ENCODE measurements at places on chromosomes 1 and 21.

DNA sequence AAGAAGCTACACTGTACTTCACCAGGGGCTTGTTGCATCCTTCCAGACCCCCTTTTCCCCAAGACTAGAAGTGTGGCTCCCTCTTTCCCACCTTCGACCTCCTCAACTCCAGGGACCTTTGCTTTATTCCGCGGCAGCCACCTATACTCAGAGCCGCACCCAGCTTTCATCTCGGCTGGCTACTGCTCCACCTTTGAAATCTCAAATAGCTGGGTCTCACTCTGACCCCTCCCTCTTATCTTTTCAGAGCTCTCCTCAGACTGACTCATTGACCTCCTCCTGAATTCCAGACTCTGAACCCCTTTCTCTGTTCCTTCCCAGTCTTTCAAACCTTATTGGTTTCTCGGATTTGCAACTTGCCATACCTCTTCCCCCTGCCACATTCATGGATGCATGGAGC is 144.7 kb upstream of the JUN start:
- no peak for DNase-seq
- H3K27ac ChIP-seq, result no peak overlapping the region
- peaks cover 20% of the 10 kb centered on the region for H3K4me1 ChIP-seq

GRCh38 chr1:10623686-10624145 is 149.0 kb downstream of the PEX14 start:
- H3K27ac ChIP-seq, result no peak overlapping the region
- no peak for DNase-seq
- H3K4me1 ChIP-seq, result no peaks in the 10 kb centered on the region
- no peaks in the 10 kb centered on the region for H3K27me3 ChIP-seq
- peaks cover 35% of the 10 kb centered on the region for H3K36me3 ChIP-seq

- no peak overlapping the region for H3K27ac ChIP-seq
- peaks cover under 1% of the 10 kb centered on the region for H3K4me1 ChIP-seq
- no peak for DNase-seq
- H3K4me3 ChIP-seq, result no peak overlapping the region
Measured at GRCh38 chr1:198912046-198912445, 273.2 kb downstream of the PTPRC start.

DNA sequence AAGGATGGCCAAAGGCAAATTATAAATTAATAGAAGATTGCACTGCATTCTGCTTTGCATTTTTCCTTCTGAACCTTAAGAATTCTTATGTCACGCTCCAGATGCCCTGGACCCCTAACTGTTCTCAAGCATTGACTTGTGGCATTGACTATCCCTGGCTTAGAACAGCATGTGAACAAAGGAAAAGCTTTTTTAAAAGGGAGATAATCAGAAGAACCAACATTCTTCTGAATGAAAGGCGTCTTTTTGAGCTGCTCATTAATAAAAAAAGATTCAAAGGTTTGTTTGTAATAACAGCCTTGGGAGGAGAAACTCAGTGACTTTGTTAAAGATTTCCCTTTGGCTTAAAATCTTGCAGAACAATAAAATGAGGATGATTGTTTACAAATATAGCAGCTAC is 105.5 kb downstream of the TNNI3K start:
- no peak overlapping the region for H3K4me3 ChIP-seq
- no peaks in the 10 kb centered on the region for H3K36me3 ChIP-seq
- H3K27ac ChIP-seq, result no peak overlapping the region
- DNase-seq, result no peak

DNA sequence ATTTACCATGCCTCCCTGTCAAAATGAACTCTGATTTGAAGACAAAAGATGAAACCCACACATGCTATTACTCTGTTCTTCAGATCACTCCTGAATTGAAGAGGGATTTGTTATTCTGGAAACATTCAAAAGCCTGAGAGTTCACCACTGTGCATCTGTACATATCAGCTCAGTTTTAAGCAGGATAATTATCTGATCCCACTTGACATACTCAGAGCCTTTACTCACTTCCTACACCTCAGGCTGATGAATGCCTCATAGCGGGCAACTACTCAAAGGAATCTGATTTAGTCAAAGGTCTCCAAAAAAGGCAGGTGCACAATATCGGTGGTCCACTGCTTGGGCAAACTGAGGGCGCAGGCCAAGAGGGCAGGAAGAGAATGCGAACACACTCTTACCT is 47.5 kb upstream of the LPAR3 start:
- DNase-seq, result no peak
- H3K4me3 ChIP-seq, result no peak overlapping the region
- H3K27ac ChIP-seq, result no peak overlapping the region
- H3K36me3 ChIP-seq, result no peaks in the 10 kb centered on the region
- H3K27me3 ChIP-seq, result peaks cover 8% of the 10 kb centered on the region

DNA sequence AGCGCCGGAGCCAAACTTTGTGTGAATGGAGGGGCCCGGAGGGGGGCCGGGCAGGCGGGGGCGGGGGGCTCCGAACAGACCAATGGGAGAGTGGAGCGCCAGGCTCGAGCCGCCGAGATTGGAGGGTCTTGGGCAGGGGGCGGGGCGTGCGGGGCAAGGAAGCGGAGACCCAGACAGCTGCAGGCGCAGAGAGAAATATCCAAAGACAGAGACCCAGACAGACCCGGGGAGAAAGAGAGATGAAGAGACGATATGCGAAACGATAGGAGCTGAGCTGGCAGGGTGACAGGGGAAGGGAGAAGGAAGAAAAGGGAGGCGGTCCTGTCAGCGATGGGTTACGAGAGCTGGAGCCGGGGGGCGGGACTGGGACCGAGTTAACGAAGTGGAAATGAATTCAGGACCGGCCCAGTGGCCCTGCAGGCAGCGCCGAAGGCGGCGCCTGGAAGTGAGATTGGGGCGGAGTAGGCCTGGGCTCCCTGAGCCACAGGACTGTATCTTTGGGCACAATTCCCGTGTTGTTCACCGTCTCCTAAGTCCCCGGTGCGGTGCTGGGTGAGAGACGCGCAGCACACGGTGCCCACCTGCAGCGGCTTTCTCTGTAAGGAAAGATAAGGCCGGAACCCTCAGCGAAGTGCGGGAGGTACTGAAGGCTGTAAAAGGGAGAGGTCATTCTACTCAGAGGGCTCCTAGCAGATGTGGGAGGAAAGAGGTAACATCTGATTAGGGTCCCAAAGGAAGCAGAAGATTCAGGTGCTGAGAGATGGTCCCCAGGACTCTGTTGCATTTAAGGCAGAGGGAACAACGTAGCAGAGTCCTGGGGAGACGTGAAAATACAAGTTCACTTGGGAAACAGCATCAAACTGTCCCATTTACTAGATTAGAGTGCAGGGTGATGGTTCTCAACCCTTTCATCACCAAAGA is 543 bp upstream of the KCNJ10 start:
- peaks cover 14% of the 10 kb centered on the region for H3K4me1 ChIP-seq
- no peaks in the 10 kb centered on the region for H3K36me3 ChIP-seq
- peak; percentile 46 for DNase-seq
- H3K4me3 ChIP-seq, result peak overlapping the region; percentile 42
- no peak overlapping the region for H3K27ac ChIP-seq
- peaks cover 17% of the 10 kb centered on the region for H3K27me3 ChIP-seq

- H3K27ac ChIP-seq, result no peak overlapping the region
- H3K27me3 ChIP-seq, result no peaks in the 10 kb centered on the region
- no peaks in the 10 kb centered on the region for H3K4me1 ChIP-seq
- peaks cover 9% of the 10 kb centered on the region for H3K36me3 ChIP-seq
Measured at GRCh38 chr1:243316366-243316989, 60.6 kb downstream of the SDCCAG8 start.

DNA sequence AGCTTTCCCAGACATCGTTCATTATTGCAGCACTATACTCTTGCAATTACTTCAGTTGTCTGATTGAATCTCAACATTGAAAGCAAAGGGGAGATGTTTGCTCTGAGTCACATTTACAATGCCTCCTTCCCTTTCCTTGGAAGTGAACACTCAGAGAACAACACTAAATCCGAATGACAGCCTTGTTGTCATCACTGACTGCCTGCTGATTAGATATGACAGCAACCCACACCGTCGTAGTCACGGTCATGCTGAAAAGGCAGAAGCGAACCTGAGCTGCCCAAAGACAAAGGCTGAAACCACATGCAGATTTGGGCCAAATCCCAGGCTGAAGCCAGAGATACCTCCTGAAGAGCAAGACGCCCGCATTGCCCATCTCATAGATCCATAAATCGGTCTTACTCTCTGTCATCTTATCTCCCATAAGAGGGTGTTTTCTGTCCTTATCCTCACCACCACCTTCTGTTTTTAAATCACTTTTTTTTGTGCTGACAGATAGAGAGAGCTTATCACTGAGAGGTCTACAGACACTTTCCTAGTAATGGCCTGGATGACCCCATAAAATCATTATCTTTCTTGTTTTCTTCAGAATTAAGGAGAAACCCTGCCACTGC is 47.5 kb downstream of the TMCO4 start:
- H3K27me3 ChIP-seq, result no peaks in the 10 kb centered on the region
- DNase-seq, result no peak
- H3K4me3 ChIP-seq, result no peak overlapping the region
- H3K36me3 ChIP-seq, result peaks cover 36% of the 10 kb centered on the region
- no peak overlapping the region for H3K27ac ChIP-seq

DNA sequence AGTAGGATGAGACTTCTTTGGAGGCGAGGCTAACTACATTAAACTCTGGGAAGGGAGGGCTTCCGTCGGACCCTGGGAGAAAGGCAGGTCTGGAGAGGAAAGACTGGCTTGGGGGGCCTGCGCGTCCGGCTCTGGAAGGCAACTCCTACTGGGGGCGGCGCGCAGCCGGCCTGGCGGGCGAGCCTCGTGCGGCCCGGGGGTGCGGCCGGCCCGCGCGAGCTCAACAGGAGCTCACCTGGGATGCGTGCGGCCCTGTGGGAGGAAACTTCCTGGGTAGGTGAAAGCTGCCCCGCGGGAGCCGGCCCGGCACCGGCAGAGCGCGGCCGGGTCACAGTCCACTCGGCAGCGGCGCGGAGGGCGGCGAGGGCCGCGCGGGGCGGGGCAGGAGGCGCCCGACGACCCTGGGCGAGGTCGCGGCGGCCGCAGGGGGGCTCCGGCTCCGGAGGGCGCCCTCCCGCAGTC is 449 bp downstream of the EPS15 start:
- H3K27me3 ChIP-seq, result no peaks in the 10 kb centered on the region
- peak overlapping the region; percentile 95 for H3K4me3 ChIP-seq
- H3K4me1 ChIP-seq, result peaks cover 64% of the 10 kb centered on the region
- peak; percentile 48 for DNase-seq
- peak overlapping the region; percentile 83 for H3K27ac ChIP-seq

DNA sequence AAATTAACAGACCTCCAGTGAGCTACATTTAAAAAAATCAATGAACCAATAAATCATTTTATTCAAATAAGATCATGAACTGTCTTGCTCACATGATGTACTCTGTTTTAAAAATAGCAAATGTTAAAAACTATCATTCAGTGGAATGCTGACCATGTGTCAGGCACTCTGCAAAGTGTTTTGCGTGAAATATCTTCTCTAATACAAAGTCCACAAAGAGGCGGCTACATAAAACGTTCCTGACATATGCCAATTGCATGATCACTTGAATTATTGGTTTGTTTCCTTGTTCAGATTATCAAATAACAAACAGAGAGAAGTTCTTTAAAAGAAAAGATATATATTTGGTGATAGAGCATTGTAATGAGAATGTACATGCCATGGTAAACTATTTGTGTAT is 10.7 kb downstream of the FMO2 start:
- H3K27me3 ChIP-seq, result no peaks in the 10 kb centered on the region
- DNase-seq, result no peak
- H3K4me3 ChIP-seq, result no peak overlapping the region
- H3K36me3 ChIP-seq, result no peaks in the 10 kb centered on the region
- no peak overlapping the region for H3K27ac ChIP-seq
- no peaks in the 10 kb centered on the region for H3K4me1 ChIP-seq

DNA sequence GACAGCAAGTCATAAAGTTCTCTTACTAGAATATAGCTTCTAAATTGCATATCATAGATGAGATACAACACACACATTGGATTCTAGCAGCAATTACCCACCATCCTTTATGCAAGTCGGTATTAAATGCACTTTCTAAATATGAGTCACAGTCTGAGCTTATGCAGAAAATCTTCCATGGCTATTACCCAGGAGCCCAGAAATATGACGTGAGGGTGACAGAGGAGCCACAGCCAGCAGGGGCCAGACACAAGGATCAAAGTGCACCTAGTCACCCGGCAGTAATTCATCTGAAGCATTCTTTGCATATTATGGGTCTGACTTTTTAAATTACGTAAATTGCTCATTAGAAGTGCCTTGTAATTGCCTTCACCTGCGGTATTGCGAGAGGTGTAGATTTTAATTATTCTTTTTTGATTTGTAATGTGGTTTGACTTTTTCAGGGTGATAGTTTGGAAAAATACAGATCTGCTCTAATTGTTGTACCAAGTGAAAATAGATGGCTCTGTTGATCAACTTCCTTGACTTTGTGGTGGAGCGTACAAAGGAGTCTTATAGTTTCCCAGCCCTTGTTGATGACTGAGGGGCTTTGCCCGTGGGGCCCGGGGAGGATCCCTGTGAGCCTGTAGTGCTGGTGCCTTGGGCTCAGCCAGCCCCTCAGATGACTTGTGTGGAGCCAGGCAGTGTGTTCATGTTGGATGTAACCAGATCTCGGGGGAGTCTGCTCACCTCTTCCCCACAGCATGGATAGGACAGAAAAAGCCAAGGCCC is 470.0 kb upstream of the VAMP3 start:
- no peaks in the 10 kb centered on the region for H3K4me1 ChIP-seq
- H3K27me3 ChIP-seq, result no peaks in the 10 kb centered on the region
- DNase-seq, result no peak
- no peaks in the 10 kb centered on the region for H3K36me3 ChIP-seq
- no peak overlapping the region for H3K27ac ChIP-seq

DNA sequence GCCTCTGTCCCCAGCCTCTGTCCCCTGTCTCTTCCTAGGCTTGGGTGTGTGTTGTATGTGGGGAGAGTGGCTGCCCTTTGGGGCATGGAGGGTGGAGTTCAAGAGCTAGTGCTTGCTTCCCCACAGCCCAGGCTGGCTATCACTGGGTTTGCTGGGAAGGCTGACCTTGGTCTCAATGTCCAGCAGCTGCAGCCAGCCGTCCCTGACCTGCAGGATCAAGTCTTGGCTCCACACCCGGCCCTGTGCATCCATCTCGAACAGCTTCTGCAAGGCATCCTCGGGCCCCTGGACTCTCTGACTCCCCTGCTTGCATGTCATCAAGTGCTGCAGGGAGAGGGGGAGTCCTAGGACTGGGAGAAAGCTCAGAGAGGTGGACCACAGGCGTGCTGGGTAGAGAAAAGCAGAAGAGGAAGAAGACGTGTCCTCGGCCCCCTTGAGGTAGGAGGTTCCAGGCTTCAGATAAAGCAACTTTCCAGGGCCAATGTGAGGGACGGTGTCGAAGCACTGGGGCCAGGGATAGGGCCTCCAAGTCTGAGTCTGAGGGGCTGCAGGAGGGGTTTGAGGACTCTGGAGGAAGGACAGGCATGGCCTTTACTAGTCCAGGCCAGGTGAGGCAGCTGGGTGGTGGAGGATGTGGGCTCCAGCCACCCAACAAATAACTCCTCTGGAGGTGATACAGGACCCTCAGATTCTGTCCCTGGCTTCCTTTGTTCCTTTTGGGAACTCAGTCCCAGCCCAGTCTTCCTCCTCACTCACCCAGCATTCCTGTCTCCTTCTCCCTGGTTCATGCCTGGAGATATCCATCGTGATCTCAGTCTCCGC is 4.0 kb downstream of the EPS8L3 start:
- no peaks in the 10 kb centered on the region for H3K27me3 ChIP-seq
- H3K4me1 ChIP-seq, result no peaks in the 10 kb centered on the region
- no peak for DNase-seq
- H3K27ac ChIP-seq, result no peak overlapping the region

Data from CD4-positive, CD25-positive, alpha-beta regulatory T cell (primary cell).